ENCODE measurements at places on chromosomes 2 and 18. TPM values are rescaled to one million over a fixed set of nuclear protein-coding genes. Genes with fewer than 3 reads are reported as not detected.

The ONECUT2 gene
- total RNA-seq = not detected

The INHA gene
- total RNA-seq = not detected

The TEKT4 gene
- total RNA-seq = 0.59 TPM

The EFHD1 gene
- total RNA-seq = 1.1 TPM

The SPAG16 gene
- total RNA-seq = 10.0 TPM

The CCDC195 gene
- not detected for total RNA-seq

The PDCD1 gene
- total RNA-seq = 8.3 TPM

The SERPINE2 gene
- total RNA-seq = 14.4 TPM

The ALLC gene
- not detected for total RNA-seq

The EGR4 gene
- total RNA-seq = 0.07 TPM

The PAPOLG gene
- total RNA-seq = 19.1 TPM

The PFN4 gene
- not detected for total RNA-seq

The CHRNG gene
- total RNA-seq = not detected

The LIPT1 gene
- total RNA-seq = 8.0 TPM

The ACADL gene
- not detected for total RNA-seq

The MOGAT1 gene
- total RNA-seq = not detected

Measured in T-helper 2 cell treated with Interferon-gamma antibody and Interleukin-4, amounts not matched to agents 100 ng/mL and 5 ng/mL, for 36 hours (primary cell).